ENCODE measurements at places on chromosomes 4 and X. TPM values are rescaled to one million over a fixed set of nuclear protein-coding genes. Genes with fewer than 3 reads are reported as not detected.

DNA sequence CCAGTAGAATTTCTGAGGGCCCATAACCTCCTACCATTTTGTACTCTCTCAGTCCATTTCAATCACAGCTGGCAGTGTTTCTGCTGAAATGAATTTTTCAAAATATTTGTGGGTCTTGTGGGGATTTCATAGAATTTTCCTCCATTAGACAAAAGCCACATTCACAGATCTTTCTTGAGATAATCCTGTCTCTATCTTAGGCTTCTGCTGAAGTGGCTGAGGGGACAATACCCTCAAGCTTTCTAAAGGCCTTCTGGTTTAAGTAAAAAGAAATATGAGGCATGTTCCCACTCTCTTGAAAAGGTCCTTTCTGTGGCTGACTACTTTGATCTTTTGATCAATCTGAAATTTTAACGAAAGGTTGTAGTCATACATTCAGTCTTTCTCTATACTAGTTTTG is 1930.0 kb upstream of the AGA start:
- no peak overlapping the region for H3K4me3 ChIP-seq
- no peaks in the 10 kb centered on the region for H3K27me3 ChIP-seq
- H3K36me3 ChIP-seq: no peaks in the 10 kb centered on the region
- H3K27ac ChIP-seq: no peak overlapping the region
- H3K4me1 ChIP-seq: no peaks in the 10 kb centered on the region

The CXCL5 gene
- total RNA-seq: 8.7 TPM

GRCh38 chr4:188941524-188942119 is 802.4 kb downstream of the TRIML1 start:
- H3K27ac ChIP-seq: no peak overlapping the region
- DNase-seq: no peak
- H3K36me3 ChIP-seq: no peaks in the 10 kb centered on the region
- no peak overlapping the region for H3K4me3 ChIP-seq
- no peaks in the 10 kb centered on the region for H3K27me3 ChIP-seq
- H3K4me1 ChIP-seq: no peaks in the 10 kb centered on the region

- H3K27me3 ChIP-seq: no peaks in the 10 kb centered on the region
- no peaks in the 10 kb centered on the region for H3K36me3 ChIP-seq
- H3K4me3 ChIP-seq: no peak overlapping the region
Observed at GRCh38 chrX:153739754-153740486, 15.3 kb downstream of the ABCD1 start.
